ENCODE measurements at places on chromosomes 3 and 15.
A peak's percentile ranks its signal among the peaks of the same experiment; 100 is the strongest.

DNA sequence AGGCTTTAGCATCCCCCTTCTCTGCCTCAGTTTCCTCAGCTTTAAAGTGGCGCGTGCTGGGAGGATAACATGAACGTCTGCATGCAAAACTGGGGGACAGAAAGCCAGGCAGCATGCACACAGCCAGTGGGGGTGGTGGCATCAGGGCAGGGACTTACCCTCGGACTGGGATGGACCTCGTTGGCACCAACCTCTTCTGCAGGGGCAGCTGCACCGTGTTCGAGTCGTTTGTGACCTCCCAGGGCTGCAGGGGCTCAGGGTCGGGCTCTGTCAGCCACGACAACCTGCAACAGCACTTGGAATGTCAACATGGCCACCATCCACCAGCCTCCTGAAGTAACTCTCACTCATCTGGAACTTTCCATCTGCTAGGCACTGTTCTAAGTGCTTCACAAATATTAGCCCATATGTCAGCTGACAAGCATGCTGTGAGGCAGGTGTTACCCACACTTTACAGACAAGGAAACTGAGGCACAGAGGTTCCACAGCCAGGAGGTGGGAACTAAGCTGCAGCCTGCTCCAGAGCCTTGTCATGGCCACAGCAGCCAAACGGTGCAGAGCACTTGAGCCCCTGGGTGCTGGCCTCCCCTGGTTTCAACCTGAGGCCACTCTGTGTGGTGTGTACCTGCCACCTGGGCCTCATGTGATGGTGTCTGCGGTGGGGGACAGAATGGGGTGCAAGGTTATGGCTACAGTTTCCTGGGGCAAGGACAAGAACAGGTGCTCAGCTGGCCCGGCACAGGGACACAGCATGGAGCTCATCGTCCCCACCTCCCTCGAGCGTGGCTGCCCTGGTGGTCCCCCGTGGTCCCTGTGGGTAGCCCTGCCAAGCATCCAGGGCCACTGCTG lies 6.7 kb downstream of the C3orf22 start:
- no peak for DNase-seq

DNA sequence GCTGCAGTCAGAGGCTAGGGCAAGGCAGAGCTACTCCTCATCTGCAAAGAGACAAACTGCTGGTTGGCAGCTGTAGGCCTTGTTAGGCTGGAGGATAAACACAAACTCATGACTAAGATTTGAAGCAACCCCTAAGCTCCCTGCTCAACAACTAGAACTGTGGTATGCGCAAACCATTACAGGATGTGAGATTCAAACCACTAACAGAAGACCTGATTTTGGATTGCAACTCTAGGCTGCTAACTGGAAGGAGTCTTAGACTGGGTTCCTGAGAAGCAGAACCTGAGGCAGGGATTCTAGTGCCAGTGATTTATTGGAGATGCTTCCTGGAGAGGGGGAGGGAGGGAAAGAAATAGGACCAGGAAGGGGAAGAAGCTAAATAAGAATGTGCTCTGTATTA lies 22.5 kb downstream of the CCR4 start:
- no peak for DNase-seq

GRCh38 chr3:32160706-32161214 lies 54.3 kb downstream of the GPD1L start:
- DNase-seq = no peak

DNA sequence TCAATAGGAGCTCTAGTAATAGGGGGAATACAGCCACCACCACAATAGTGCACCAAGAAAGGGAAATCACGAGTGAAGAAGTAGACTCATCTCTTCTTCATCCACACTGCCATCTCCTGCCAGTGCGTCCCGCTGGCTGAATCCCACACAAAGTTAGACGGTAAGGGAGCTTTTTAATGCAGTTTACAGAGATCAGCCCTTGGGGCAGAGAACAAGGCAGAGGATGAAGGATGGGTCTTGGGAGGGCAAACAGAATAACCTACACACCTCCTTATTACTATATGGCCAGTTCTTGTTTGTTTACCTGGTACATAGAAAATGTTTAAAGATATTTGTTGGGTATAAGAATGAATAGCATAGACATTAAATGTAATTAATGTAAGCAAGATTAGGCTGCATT lies 11.0 kb upstream of the DPH6 start:
- no peak for DNase-seq

GRCh38 chr15:99436542-99437314 lies 129.1 kb upstream of the MEF2A start:
- no peak for DNase-seq

- DNase-seq = no peak
Observed at GRCh38 chr3:195764961-195765706, 44.4 kb downstream of the MUC20 start.

DNA sequence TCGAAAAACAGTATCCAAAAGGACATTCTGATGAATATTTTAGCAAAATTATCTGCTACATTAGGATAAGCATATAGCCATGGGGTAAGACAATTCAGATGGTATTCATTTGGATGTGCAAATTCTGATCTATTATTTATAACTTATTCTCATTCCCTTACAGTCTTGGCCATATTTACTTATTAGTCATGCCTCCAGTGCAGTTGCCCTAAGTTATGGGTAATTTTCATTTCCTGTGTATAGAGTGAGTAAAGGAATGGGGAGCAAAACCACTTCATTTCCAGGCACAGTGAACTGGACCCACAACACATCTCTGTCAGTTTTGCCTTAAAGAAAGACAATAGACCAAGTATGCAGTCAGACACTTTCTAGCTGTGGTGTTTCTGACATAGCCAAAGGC lies 134.3 kb downstream of the POLQ start:
- no peak for DNase-seq

GRCh38 chr3:94671078-94671477 lies 608.2 kb downstream of the NSUN3 start:
- DNase-seq = no peak

DNA sequence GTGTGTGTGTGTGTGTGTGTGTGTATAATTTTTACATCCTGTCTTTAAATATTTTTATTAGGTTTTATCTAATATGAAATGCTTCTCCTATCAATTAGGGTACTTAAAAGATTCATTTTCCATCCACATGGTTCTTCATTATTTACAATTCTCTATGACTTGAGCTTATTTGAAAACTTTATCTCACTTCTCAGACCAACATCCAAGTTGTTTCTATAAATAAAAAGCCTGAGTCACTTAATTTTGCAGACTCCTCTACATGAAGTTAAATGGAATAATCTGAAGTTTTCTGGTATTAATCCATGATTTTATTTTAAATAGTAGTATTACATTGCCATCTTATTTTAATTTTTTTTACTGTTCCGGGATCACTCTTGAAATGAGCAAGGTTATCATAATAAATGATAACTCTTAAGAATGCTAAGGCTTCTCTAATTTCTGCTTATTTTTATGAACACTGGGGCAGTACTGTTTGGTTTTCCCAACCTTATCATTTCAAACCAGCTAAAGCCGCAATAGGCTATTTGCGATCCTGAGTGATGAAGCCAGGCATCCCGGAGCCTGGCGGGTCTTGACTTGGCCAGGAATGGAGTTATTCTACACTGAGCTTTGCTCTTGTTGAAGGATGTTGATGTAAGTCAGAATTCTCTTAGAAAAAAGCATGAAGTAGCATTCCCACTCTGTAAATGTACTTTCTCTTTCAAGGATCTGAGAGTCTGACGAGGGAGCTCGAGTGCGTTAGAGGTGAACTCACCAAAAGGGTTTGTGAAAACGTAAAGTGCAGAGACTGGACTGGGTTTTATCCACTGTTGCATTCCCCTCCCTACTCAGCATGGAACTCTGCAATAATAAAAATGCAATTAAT lies 220.2 kb upstream of the LRTM1 start:
- DNase-seq = no peak

- DNase-seq = peak; percentile 41
Observed at GRCh38 chr3:134197681-134198261, 52.9 kb downstream of the RYK start.

- DNase-seq = peak; percentile 66
Observed at GRCh38 chr3:40317061-40317855, 7.8 kb downstream of the EIF1B start.

DNA sequence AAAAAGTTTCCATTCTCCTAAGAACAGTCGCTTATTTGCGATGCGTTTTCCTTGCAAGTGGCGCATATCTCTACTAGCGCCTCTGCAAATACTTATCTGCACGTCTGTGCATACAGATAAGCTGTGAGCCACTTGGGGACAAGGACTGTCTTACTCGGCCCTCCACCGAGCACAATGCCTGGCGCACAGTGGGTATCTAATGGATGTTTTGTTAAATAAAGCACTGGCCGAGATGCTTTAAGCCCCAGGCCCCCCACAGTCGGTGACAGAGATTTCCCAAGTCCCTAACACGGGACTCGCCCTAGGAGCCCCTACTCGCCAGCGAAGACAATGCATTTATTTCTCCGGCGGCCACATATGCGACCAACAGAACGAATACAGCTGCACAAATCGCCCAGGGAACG lies 503 bp downstream of the HLTF start:
- no peak for DNase-seq

DNA sequence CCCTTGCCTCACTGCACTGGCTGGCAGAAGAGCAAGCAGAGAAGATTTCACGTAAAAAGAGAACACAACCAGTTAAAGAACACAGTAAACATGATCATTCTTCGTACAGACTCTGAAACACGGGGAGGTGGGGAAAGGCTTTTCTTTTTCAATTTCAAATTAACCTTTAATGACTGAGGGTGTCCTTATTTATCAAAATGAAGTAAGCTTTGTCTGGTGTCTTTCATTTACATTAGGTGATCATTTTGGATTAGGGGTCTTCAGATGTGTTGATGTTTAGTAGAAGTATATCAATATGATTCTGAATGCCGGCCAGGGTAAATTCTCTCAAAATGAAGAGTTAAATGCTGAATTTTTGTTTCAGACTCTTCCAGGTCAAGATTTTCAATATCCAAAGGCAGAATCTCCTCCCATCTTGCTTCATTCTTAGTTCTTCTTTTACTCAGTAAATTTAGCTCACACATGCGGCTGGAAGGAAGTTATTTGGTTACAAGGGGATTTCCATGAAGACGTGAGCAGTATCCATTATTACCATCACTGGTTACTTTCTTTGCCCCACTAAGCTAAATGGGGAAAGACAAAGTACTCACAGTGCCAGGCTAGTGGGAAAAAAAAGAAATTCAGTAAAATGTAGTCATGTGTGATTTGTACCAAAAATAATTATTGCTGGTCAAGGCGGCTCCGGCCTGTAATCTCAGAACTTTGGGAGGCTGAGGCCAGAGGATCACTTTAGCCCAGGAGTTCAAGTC lies 272.2 kb upstream of the NR2F2 start:
- no peak for DNase-seq

GRCh38 chr3:18883571-18883970 lies 264.7 kb upstream of the KCNH8 start:
- DNase-seq = no peak

DNA sequence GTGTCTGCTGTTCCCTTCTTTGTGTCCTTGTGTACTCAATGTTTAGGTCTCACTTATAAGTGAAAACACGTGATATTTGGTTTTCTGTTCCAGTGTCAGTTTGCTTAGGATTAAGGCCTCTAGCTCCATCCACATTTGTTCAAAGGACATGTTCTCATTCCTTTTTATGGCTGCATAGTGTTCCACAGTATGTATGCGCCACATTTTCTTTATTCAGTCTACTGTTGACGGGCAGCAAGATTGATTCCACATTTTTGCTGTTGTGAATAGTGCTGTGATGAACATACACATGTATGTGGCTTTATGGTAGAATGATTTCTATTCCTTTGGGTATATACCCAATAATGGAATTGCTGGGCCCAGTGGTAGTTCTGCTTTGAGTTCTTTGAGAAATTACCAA lies 122.7 kb upstream of the THBS1 start:
- no peak for DNase-seq

- no peak for DNase-seq
Observed at GRCh38 chr15:66477011-66477410, 20.6 kb downstream of the SNAPC5 start.

DNA sequence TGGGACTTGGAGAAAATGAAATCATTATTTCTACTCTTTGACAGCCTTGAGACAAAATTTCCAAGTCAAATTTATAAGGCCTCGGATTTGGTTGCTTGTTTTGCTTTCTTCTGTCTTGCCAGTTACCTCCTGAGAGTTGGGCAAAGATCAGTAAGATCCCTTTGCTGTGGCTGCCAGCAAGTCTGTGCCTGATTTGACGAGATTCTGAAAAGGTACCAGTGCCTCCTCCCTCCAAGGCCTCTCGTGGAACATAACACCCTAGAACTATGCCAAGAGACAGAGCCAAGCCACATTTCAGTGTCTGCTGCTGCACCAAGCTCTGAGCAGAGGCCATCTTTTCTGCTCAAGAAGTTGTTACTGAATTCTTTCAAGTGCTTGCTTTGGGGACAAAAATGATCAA lies 61.0 kb downstream of the GTPBP8 start:
- peak; percentile 62 for DNase-seq

DNA sequence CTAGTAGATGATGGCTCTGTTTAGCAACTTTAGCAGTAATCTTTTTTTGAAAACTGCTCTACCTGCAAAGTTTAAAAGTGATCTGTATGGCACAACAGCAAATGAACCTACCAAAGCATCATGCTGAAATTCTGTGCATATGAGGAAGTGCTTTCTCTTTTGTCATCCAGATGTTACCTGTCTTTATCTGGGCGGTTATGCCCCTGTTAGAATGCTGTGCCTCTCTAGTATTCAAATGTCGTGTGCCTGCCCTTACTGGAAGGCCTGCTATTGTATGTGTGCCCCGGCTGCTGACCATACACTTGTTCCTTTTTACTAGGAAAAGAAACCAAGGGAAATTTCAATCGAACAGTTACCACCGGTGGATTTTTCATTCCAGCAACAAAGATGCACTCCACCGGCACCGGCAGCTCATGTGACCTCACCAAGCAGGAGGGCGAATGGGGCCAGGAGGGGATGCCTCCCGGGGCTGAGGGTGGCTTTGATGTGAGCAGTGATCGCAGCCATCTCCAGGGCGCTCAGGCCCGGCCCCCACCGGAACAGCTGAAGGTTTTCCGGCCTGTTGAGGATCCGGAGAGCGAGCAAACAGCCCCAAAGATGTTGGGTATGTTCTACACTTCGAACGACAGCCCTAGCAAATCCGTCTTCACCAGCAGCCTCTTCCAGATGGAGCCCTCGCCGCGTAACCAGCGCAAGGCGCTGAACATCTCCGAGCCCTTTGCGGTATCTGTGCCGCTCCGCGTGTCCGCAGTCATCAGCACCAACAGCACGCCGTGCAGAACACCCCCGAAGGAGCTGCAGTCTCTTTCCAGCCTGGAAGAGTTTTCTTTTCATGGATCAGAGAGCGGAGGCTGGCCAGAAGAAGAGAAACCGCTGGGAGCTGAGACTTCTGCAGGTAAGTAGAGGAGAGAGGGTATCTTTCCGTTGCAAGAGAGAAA lies 61.6 kb downstream of the TMEM39A start:
- DNase-seq = no peak

DNA sequence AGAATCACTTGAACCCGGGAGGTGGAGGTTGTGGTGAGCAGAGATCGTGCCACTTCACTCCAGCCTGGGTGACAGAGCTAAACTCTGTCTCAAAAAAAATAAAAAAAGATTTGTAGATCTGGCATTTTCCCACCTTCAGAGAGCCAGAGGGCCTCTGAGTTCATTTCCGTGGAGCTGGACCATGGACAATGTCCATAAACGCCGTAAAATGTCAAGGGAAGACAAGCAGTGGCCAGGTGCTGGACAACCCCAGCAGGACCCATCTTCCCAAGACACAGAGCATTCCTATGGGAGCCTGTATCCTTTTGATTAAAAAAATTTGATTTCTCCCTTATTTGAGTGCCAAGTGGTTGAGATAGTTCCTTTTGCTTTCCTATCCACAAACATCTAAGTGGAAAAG lies 67.4 kb upstream of the NR2E3 start:
- DNase-seq = no peak

- no peak for DNase-seq
Observed at GRCh38 chr3:141625506-141625905, 112.6 kb upstream of the RNF7 start.

- no peak for DNase-seq
Observed at GRCh38 chr3:188728371-188728896, 443.3 kb upstream of the TPRG1 start.
